ENCODE measurements at places on chromosomes 6 and 20.

GRCh38 chr6:119035459-119035858 lies 43.0 kb downstream of the FAM184A start:
- no peak for DNase-seq

DNA sequence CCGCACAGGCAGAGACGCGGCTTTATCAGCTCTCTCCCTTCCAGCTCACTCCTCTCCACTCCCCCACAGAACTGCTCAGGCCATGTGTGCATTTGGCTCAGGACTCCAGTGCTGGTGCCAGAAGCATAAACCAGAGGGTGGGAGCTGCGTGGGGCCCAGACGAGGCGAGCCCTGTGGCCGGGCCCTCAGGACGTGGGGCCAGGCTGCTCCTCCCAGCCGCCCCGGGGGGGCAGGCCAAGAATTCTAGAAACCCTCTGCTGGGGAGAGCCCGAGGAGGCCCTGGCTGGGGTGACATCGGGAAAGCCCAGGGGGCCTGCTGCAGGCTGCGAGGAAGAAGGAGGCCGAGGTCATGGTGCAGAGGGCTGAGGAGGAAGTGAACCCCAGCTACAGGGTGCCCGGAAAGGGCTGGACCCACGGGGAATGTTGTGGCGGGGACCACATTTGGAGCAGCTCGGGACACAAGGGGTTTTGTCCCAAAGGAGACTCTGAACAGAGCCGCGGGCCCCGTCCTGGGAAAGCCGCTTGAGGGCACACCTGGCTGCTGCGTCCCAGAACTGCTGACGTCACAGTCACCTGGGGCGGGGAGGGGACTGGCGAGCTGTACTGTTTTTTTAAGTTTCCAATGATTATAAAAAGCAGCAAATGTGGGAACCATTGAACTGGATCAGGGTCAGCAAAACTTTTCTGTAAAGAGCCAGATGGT lies 107.1 kb downstream of the BANF2 start:
- no peak for DNase-seq

DNA sequence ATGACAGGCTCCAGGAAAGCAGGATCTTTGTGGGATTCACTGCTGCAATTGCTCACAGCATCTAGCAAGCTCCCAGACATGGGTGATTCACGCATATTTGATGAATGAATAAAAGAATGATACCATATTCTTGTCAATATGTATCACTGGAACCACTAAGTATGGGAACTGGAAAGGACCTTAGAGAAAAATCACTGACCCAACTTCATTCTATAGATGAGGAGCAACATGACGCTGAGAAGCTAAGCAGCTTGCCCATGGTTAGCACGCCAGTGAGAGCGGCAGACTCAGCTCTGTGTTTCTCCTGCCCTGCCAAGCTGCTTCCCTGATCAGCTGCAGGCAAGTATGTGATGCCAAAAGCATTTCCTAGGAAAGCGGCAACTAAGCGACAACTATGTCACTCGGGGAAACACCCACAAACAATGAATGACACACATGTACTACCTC lies 66.8 kb downstream of the PPP1R3G start:
- no peak for DNase-seq

GRCh38 chr20:41998539-41999341 lies 380.6 kb upstream of the CHD6 start:
- DNase-seq, result no peak
